ENCODE measurements at places on chromosomes 16 and 17.

- no peak for DNase-seq
Observed at GRCh38 chr17:28705728-28706334, 5.9 kb downstream of the PROCA1 start.

DNA sequence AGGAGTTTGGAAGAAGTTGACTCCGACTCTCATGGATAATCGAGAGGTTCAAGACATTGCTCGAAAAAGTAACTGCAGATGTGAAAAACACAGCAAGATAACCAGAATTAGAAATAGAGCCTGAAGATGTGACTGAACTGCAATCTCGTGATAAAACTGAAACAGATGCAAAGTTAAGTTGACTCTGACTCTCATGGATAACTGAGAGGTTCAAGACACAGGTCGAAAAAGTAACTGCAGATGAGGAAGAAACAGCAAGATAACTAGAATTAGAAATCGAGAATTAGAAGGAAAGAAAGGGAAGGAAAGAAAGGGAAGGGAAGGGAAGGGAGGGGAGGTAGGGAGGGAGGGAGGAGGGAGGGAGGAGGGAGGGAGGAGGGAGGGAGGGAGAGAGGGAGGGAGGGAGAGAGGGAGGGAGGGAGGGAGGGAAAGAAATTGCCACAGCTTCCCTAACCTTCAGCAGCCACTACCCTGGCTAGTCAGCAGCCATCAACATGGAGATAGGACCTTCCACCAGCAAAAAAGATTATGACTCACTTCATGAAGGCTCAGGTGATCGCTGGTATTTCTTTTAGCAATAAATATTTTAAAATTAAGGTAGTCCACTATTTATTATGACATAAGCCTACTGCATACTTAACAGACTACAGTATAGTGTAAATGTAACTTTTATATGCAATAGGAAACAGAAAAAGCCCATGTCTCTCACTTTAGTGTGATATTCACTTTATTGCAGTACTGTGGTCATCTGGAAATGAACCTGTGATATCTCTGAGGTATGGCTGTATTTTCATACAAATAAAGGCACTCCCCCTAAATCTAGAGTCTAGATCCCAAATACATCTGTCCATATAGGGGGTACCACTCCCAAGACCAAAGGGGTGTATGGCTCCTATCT lies 68.3 kb downstream of the KANSL1 start:
- DNase-seq = no peak

GRCh38 chr16:53022374-53022773 lies 30.3 kb downstream of the CHD9NB start:
- peak; percentile 48 for DNase-seq

- DNase-seq = no peak
Observed at GRCh38 chr17:69788957-69789356, 286.1 kb upstream of the KCNJ16 start.

DNA sequence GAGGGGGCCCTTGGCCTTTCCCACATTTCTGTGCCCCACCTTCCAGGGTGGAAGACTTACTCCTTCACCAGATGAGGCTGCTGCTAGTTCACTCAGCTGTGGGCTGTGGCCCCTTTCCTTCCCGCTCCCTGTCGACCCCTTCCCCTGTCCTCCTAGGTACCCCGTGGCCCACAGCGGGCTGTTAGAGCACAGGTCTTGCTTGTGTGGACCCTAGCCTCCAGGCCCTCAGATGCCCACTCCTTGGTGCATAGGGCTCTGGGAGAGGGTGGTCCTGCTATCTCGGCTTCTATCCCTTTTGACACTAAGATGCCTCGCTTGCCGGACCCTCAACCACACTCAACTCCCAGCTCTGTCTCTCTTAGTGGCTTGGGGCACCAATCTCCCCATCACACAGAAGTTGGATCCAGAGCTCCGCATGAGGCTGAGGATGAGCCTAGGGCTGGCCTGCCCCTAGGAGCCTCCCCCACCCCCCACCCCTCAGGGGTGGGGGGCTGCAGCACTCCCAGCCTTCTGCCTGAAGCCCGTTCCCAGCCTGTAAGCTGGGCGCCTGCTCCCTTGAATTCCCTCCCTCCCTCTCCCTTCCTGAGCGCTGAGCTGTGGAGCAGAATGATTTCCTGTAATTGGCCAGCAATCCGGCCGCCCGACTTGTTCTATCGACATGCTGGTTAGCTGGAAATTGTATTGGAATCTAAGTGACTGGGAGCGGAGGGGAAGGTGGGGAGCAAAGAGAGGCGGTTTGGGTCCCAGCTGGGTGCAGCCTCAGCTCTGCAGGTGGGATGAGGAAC lies 30.9 kb downstream of the DCAKD start:
- DNase-seq = no peak

DNA sequence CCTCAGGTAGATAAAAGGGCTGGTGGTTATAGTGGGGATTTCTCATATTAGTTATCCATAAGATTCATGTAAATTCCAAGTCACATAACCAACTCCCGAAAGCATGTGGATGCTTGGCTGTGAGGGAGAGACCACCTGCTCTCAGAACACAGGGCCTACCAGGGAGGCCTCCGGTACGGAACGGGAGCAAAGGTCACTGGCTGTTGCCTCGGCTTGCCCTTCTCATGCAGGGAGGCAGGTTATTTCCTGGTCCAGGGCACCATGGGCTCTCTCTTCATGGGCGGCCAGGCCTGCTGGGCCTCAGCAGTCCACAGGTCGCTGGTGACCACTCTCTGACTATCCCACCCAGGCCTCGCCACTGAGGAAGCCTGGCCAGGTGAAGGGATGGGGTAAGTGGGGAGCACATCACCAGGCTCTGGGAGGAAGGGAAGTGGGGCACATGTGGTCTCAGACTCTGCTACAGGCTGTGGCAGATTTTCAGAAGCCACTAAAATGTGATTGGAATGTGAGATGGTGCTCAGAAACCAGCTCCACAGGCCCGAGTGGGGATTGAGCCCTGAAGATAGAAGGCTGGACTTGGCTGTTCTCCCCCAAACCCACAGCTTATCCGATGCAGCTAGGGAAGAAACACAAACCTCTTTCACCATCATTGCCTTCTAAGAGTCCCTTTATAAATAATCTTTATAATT lies 45.4 kb downstream of the HNF1B start:
- no peak for DNase-seq

GRCh38 chr16:86510465-86511261 lies at the start of gene FOXF1:
TSS of gene FOXF1 (plus strand) at chr16:86510527. CDS start at chr16:86510570, 43 bp downstream.
- peak; percentile 41 for DNase-seq

DNA sequence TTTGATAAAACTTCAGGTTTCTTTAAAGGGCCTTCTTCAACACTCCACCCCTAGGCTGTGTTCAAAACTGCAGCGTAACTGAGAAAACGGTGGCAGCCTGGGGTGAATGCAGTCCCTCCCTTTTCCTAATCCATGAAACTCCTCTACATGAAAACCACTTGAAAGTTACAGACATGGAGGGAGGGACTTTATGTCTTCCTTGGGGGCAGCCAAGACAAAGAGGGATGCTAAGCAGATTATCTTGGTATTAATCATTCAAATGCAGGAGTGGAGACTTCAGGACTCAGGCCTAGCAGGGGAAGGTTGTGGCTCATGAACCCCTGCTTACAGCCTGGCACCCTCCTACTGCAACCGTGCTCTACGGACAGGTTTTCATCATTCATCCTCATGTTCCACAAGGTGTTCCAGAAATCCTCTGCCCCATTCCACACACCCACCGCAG lies 46.8 kb downstream of the RNF112 start:
- DNase-seq = no peak

DNA sequence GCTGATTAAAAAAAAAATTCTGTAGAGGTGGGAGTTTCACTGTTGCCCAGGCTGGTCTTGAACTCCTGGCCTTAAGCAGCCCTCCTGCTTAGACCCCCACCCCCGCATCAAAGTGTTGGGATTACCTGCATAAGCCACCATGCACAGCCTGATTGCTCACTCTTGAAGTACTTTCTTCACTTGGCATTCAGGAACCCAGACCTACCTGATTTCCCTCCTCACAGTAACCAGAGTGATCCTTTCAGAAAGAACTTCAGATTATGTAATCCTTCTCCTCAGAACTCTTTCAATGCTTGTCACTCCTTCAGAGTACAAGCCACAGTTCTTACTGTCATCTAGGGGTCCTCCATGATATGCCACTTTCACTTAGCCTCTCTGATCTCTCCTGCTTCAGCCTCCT lies 1.4 kb downstream of the EFCAB13 start:
- no peak for DNase-seq

GRCh38 chr17:67862614-67863217 lies 37.4 kb downstream of the BPTF start:
- DNase-seq = no peak

DNA sequence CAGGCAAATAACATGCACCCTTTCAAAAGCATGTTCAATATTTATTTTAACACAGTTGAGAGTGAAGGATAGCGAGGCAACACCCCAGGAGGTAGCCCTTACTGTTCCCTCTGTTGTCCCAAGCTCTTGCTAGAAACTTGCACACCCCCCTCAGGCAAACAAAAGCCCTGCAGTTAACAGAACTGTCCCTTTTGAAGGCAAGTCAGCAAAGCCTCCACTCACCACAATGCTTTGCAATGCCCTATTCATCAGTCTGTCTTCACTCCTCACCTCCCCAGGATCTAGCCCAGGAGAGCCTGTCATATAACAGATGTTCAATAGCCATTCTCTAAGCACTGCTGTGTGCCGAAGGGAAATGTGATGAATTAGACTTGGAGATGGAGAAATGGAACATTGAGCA lies 3.5 kb upstream of the CNEP1R1 start:
- no peak for DNase-seq

DNA sequence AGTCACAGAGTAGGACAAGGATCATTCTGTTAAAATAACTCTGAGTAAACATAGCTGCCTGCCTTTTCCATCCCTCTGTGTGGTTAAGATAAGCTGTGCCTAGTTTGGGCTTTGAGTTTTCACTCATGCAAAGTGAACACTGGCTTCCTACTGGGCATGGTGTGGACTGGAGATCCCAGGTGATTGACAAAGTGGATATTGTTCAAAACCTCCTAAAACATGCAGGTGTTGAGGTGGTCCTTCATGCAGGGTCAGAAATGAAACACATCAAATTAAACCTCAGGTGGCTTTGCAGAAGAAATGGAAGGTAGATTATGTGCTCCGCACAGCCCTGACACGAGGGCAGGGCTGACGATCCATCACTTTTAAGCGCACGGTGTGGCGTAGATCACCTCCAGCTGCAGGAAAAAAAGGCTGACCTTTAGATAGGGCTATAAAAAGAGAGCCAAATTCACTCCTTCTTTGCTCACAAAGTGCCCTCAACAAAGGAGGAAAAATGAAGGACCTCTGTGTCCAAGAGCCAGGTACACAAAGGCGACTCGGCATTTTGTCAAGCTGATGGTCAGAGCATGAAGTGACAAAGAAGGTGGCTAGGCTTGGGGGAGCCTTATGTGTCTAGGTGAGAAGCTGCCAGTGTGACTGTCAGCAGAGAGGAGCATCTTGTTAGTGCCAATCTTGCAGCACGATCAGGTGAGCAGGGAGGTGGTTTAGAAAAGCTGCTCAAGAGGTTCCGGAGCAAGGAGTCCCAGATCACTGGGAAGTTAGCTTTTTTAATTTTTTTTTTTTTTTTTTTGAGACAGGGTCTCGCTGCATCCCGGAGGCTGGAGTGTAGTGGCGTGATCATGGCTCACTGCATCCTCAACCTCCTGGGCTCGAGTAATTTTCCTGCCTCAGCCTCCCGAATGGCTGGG lies 19.9 kb upstream of the ITPRIPL2 start:
- DNase-seq = no peak

DNA sequence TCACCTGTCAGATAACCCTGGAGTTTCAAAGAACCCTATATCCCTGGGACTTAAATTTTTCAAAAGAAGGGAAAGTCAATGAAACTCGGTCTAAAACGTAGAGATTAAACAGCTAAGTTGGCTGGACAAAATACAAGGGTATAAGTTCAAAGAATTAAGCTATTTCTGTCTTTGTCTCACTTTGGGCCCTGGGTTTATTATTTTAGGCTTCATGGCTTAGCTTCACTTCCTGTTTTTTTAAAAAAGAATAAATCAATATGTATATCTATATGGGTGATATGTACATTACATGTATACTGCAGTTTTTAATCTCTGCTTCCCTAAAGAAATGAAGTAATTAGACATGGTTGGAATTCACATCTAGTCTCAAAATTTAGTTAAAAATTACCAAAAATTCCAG lies 132.3 kb downstream of the TRIM37 start:
- DNase-seq = peak; percentile 25

GRCh38 chr16:83794860-83795554 lies 12.8 kb upstream of the HSBP1 start:
- no peak for DNase-seq

DNA sequence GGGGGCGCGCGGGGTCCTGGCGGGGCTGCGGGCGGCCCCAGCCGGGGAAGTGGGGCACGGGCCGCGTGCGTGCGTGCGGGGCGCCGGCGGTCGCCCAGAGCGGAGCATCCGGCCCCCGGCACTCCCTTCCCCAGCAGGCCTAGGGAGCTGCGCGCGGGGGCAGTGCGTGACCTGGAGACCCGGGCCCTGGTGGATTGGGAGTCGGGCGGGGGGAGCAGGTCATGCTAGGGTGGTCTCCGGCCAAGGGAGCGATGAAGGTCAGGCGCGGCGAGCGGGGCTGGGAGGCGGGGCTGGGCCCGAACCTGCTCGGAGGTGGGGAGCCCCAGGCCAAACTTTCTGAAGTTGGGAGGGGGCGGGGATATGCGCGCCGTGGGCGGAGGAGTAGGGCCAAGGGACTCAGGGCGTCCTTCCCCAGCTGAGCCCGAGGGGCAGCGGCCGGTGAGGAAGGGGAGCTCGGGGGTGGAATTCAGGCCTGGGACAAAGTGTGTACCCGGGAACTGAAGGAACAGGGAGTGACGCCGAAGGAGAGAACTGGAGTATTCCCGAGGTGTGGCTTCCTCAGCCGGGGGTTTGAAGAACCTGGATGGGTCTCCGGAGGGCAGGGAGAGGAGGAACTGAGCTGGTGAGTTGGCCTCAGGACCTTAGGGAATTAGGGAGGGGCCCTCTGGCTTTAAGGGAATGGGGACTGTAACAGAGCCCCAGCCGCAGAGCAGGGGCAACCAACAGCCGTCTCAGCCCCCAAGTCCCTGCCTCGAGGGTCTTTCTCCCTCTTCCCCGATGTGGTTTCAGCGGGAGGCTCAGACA lies 589 bp downstream of the XYLT2 start:
- DNase-seq = peak; percentile 74

- no peak for DNase-seq
Observed at GRCh38 chr16:75288596-75289120, 37.2 kb upstream of the BCAR1 start.

DNA sequence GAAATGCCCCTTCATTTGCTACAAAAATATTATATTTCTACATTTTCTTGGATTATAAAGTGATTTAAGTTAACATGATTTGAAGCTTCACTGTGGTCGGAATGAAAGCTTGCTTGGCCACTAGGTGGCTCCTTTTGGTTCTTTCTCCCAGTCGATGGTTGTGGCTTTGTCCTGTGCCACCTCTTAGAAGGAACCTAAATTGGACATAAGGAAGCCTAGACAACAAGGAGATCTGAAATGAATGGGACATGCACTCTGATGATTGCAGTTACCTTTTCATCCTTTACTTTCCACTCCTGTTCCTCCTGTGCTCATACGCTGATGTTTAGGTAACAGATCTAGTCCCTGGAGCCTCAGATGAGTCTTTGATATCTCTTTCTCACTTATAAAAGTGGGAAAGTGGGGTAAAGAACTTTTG lies 39.2 kb downstream of the FTO start:
- DNase-seq = no peak

All from GM13976 (cell line).